Fibroblast of skin of scalp (primary cell): ENCODE measurements at places on chromosomes 4 and X.

- DNase-seq, result peak; percentile 15
Measured at GRCh38 chr4:187814737-187815465, 180.7 kb upstream of the ZFP42 start.

DNA sequence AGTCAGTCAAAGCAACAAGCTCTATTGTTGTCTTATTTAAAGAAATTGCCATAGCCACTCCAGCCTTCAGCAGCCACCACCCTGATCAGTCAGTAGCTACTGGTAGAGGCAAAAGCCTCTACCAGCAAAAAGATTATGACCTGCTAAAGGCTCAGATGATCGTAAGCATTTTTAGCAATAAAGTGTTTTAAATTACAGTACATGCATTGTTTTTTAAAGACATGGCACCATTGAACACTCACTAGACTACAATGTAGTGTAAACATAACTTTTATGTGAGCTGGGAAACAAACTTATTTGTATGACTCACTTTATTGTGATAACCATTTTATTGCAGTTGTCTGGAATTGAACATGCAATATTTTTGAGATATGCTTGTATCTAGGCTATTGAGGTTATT lies 32.3 kb upstream of the DYNLT3 start:
- DNase-seq, result no peak

GRCh38 chr4:122959981-122960610 lies 37.7 kb upstream of the NUDT6 start:
- no peak for DNase-seq

- no peak for DNase-seq
Measured at GRCh38 chr4:128958194-128958593, 135.1 kb downstream of the SCLT1 start.

- DNase-seq, result no peak
Measured at GRCh38 chr4:7591409-7592053, 156.8 kb upstream of the PSAPL1 start.

GRCh38 chr4:58502839-58503238 lies 1392.7 kb upstream of the IGFBP7 start:
- no peak for DNase-seq

DNA sequence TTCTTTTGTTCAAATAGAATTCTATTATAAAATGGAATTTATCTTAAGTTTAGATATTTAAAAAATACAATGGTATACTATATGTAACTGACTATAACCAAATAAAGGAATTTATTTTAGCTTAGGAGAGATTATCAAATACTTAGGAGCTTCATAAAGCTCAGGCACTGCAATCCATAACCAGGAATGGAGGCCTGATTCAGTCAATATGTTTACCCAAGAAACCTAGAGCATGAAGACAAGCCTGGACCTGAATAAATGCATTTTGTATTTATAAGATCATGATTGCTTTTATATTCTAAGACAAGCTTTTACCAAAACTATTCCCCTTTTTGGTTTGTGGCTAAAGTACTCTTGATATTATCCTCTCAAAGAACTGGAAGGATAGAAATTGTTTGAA lies 742.6 kb downstream of the FAT4 start:
- no peak for DNase-seq

- no peak for DNase-seq
Measured at GRCh38 chr4:184883024-184883423, 57.3 kb upstream of the ACSL1 start.

- no peak for DNase-seq
Measured at GRCh38 chr4:21884615-21885014, 64.0 kb downstream of the KCNIP4 start.

- no peak for DNase-seq
Measured at GRCh38 chrX:45360571-45360970, 159.9 kb upstream of the DIPK2B start.

- DNase-seq, result peak; percentile 0
Measured at GRCh38 chrX:143781103-143781502, 60.6 kb upstream of the SPANXN2 start.

DNA sequence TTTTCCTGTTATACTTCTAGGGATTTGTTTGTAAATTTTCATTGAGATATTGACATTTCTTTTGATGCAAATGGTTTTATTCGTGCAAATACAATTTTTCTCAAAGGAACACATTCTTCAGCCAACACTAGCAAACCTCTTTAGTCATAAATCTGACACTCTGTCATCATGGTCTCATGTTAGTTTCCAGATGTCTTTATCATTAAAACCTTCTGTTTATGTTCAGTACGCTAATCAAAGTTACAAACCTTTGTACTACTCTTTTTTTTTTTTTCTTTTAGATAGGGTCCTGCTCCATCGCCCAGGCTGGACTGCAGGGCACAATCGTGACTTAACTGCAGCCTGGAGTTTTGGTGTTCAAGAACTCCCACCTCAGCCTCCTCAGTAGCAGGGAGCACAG lies 7.1 kb downstream of the SLC25A31 start:
- DNase-seq, result no peak

GRCh38 chr4:23268072-23268771 lies 575.5 kb downstream of the GBA3 start:
- DNase-seq, result no peak

DNA sequence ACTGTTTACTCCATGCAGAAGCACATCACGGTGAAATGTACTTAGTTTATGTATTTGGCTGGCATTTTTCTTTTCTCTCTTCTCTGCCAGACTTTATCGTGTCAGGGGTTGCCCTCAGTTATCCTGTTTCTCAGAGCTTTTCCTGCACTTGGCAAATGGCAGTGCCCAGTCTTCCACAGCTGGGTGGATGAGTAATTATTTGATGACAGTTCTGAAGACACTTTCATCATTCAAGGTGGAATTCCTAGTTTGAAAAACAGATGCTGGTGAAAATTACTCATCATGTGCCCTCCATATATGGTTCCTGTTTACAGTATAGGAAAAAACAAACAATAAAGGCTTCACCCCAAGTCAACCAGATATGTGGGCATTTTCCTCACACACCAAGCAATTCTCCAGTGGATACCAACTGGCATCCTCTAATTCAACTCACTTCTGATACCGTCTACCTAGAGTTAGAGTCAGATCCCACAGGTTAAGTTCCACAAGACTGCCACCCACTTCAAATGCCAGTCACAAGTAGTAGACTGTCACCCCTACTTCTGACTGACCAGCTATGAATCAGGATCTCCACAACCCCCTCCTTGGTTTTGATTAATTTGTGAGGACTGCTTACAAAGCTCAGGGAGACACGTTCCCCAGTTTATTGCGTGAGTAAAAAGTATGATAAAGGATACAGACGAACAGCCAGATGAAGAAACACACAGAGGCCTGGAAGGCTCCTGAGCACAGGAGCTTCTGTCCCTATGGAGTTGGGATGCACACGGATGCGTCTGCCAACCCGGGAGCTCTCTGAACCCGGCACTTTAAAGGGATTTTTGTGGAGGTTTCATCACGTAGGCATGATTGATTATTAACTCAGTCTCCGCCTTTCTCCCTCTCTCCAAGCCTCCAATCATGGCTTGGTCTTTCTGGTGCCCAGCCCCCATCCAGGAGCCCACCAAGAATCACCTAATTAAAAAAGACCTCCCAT lies 72.9 kb downstream of the CLDN34 start:
- DNase-seq, result no peak
